ENCODE measurements at places on chromosomes 3 and 15. TPM values are rescaled to one million over a fixed set of nuclear protein-coding genes. Genes with fewer than 3 reads are reported as not detected.
A peak's percentile ranks its signal among the peaks of the same experiment; 100 is the strongest.

- DNase-seq, result no peak
Measured at GRCh38 chr15:62793752-62794144, 248.8 kb upstream of the TPM1 start.

DNA sequence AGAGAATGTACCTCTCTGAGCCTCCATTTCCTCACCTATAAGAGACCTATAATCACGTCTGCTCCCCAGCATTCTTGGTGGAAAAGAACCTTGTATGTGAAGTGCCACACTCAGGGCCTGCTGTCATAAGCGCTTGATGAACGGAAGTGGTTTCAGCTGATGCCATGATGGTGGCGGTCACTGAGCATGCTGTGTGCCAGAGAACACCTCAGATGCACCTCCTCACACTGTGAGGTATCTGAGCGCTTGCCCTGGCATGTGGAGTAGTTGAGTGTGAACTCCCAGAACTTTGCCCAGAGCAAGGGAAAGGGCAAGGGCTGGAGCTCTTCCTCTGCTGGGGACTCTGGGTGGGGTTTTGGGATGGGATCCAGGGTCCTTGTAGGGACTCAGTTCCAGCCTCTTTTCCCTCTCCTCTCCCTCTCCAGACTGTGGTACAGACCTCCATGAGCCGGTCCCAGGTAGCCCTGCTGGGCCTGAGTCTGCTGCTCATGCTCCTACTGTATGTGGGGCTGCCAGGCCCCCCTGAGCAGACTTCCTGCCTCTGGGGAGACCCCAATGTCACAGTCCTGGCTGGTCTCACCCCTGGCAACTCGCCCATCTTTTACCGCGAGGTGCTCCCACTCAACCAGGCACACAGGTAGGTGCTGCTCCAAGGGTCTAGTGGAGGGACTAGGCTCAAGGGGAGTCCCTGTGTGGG, 2.7 kb downstream of the ABHD14A start:
- no peak for DNase-seq

DNA sequence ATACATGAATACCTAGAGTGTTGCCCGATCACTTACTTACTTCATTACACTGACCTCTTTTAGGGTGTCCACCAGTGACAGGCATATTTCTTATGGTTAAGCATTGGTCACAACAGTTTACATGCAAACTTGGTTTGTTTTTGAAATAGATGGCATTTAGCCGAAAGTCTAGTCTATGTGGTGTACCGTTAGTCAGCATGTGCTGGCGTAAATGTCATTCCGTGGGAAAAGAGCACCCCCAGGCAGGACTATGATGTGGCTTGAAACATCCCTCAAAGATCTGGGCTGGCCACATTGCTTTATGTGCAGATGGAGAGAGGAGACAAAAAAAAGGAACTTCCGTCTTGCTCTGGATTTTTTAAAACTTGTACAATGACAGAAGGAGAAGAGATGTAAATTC, 357.0 kb upstream of the ICE2 start:
- no peak for DNase-seq

PRR20G gene
- total RNA-seq, result not detected

TLR9 gene
- total RNA-seq, result not detected

ARHGEF26 gene
- total RNA-seq, result 30.6 TPM

- peak; percentile 71 for DNase-seq
Measured at GRCh38 chr3:72836923-72837322, 11.3 kb downstream of the SHQ1 start.

DNA sequence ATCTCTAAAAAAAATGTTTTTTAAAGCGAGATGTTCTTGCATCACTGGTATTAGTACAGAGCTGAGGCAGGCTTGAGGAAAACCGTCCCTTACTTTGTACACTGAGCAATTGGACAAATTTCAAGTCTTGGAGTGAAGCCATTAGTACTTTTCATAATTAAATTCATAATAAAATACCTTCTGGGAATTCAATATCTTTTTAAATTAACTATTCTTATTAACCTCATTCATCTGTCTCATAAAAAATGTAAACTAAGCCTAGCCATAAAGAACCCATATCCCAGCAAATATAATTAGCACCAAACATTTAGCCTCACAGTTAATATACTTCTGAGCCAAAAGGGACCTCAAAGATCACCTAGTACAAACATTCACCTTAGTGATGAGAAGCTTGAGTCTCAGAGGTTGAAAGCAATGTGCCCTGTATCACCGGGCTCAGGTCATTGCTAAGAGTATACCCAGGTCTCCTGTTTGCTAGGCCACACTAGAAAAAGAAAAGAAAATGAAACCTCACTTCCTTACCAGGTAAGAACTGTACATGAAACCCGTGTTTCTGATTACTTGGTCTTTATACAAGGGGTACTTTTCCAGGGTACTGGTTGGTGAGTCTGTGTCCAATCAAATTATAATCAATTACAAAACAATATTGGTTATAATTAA, 192.5 kb downstream of the ADAMTS9 start:
- DNase-seq, result no peak

LCTL gene
- total RNA-seq, result 0.33 TPM

- peak; percentile 83 for DNase-seq
Measured at GRCh38 chr3:178434206-178434805, 101.9 kb upstream of the KCNMB2 start.

- no peak for DNase-seq
Measured at GRCh38 chr3:430186-430585, 233.6 kb downstream of the CHL1 start.

ESYT3 gene
- total RNA-seq, result 6.5 TPM

GRCh38 chr3:71101626-71102025, 481.9 kb downstream of the FOXP1 start:
- no peak for DNase-seq

- no peak for DNase-seq
Measured at GRCh38 chr3:30915782-30916181, 21.3 kb upstream of the GADL1 start.

LRRC31 gene
- 1.4 TPM for total RNA-seq

GRCh38 chr15:81948222-81948621, 97.6 kb downstream of the MEX3B start:
- no peak for DNase-seq

DNA sequence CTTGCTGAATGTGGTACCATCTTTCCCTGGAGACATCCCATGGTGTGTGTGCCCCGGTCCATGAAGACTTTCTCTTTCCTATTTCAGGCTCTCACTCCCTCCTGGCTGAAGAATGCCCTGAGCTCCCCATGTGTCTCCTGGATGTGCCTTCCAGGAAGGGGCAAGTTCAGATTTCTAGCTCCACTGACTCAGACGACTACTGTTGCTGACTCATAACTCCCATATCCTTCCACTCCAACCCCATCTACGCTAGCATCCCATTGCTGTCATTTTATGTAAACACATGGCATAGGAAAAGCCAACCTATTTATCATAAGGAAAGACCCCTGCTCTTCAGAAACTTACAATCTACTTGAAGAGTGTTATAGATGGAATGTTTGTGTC, 95.0 kb downstream of the ADCY5 start:
- DNase-seq, result no peak

GRCh38 chr3:25091934-25092333, 336.1 kb upstream of the RARB start:
- peak; percentile 77 for DNase-seq

DNA sequence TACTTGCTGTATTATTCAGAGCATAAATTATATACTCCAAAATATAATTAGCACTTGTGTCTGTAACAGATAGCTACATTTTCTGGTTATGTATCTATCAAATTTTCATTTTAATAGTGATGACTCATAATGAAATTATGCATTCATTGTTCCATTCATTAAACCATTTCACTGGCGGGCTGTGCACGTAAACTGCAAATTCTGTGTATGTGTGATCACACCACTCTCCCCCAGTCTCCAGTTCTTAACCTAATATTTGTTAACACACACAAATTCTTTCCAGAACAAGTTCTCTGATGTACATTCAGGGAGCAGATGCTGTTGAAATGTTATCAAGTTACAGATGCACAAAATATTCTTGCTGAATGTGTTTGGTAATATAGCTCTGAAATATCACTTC, 3.8 kb upstream of the KCNMB2 start:
- no peak for DNase-seq

DNA sequence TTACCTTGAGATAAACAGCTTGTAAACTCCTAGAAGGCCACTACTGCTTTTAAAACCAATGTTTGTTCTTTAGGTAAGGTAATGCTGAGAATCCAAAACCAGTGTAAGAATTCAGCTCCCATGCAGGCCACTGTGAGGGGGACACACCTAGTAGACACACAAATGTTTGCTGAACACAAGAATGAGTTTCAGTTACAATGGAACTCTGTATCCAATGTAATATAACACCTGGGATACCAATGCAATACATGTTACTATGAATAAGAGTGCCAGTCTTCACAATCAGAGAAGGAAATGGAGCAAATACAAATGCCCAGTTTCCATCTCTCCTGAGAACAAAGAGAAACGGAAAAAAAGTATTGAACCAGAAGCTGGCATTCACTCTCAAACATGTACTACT, 65.9 kb downstream of the IGF2BP2 start:
- DNase-seq, result no peak

GRCh38 chr15:57143511-57144078, 225.2 kb downstream of the TCF12 start:
- DNase-seq, result no peak

GRCh38 chr3:63353383-63353782, 75.3 kb downstream of the SYNPR start:
- no peak for DNase-seq

FSTL1 gene
- total RNA-seq, result 446 TPM

SOX2 gene
- total RNA-seq, result 82.5 TPM

- DNase-seq, result no peak
Measured at GRCh38 chr15:83475551-83475950, 28.4 kb downstream of the SH3GL3 start.

DNA sequence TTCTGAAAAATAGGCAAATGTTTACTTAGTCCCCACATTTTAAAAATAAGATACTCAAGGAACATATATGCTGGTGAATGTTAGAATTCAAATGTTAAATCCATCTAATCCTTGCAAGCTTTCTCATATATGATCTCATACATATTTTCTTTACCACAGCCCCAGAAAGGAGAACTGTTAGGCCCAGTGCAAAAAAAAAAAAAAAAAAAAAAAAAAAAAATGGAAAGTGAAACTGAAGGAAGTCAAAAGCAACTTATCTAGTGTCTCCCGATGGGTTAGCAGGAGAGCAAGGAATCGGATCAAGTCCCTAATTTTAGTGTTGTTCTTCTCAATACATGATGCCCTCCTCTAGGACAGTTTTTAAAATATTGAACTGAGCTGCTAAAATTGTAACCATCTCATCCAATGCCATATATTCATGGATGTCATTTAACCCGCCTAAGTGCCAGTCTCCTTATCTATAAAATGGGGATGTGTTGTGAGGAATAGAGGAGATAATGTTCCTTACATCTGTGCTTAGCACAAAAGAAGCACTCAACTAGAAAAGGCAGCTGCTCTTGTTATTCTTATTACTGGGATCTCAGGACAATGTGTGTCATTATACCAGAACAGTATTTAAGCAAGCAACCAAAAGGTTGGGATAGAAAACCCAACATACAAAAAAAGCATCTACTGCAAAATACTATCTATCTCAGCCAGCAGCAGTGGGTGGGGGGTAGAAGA, 279.7 kb downstream of the MAGI1 start:
- no peak for DNase-seq

FRMD5 gene
- total RNA-seq, result 20.8 TPM

DNA sequence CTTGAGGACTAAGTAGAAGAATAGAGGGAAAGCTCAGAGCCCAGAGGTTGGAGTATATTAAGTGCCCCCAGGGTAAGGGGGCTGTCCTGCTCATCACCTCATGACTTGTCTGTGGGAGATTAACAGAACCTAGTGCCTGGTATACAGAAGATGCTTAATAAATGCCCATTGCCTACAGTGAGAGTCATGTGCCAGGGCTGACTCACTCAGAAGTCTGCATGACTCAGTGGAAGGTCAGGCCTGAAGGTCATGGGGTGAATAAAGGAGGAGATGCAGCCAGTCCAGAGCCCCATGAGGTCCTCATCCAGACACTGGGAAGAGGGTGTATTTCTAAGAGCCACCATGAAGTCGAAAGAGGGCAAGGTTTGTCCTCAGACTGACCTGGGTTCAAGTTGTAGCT, 62.5 kb upstream of the TLE3 start:
- no peak for DNase-seq

- DNase-seq, result peak; percentile 64
Measured at GRCh38 chr15:59315914-59316451, 56.7 kb downstream of the MYO1E start.

DNA sequence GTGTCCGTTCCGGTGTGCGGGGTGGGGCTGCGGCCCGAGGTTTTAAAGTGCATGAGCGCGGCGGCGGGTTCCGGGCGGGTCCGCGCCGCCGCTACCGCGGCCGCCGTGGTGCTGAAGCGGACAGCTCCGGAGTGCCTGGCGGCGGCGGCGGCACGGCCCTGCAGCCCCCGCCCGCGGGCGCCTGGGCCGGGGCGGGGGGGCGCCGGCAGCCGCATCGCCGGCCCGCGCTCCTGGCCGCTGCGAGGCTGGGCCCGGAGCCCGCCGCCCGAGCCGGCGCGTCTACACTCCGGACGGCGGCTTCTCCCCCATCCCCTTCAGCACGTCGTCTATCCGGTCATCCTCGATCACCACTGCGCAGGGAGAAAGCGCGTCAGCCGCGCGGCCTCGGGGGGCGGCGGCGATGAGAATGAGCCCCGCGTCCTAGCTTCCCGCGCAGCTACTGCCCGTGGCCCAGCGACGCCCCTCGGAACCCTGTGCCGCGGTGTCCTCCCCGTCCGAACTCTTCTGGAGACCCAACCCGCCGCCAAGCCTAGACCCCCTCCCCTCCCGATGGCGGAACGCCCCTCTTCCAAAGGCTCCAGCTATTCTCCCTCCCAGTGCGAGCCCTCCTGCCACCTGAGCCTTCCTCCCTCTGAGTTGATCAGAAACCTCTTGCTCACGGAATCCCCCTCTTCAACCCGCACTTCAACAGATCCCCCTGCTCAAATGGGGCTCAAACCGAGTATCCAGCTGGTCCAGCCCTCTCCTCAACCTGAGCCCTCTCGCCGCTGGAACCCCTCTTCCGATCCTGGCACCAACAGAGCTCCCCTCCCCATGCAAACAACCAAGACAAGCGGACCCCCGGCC, 1.3 kb downstream of the CAMK2N2 start:
- peak; percentile 60 for DNase-seq

ECE2 gene
- total RNA-seq, result 12.5 TPM

GRCh38 chr15:41825572-41826535, 2.0 kb upstream of the JMJD7 start:
- no peak for DNase-seq
